CD4-positive, alpha-beta T cell treated with Interleukin-15 for 1 hour (primary cell): ENCODE measurements at places on chromosomes 13 and 19.

GRCh38 chr13:35672611-35673010, 196.1 kb upstream of the MAB21L1 start:
- no peak for DNase-seq

- no peak for DNase-seq
These were observed 11.2 kb downstream of the KDM4B start for GRCh38 chr19:4980067-4980466.

DNA sequence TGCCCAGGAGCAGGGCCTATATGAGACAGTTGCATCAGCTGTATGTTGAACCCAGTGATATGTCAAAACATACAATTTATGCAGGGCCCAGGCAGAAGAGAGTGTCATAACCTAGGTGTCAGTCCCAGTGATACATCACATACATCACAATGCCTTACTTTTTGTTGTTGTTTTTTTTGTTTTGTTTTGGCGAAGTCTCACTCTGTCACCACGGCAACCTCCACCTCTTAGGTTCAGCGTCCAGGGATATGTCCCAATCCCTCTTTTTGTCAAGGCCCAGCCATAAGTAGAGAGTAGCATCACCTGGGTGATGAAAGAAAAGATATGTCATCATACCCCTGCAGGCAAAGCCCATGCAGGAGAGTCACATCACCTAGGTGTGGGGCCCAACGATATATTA, 56.8 kb upstream of the ZNF730 start:
- no peak for DNase-seq

DNA sequence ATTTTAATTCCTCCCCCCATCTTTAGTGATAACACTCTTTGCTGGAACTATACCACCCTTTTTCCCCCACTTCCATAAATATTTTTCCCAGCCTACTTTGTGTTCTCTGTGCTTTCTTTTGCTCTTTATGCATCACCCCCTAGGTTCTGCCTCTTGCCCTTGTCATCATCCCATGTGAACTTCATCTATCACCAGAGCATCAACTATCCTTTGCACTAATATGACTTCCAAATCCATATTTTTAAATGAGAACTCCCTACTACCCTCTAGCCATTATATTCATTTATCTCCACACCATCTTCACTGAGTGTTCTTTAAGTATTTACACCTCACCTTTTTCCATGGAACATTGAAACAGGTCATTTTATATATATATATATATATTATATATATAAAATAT, 452.7 kb downstream of the FOXO1 start:
- no peak for DNase-seq

- peak; percentile 89 for DNase-seq
These were observed 3.1 kb upstream of the SPIB start for GRCh38 chr19:50415661-50416033.

DNA sequence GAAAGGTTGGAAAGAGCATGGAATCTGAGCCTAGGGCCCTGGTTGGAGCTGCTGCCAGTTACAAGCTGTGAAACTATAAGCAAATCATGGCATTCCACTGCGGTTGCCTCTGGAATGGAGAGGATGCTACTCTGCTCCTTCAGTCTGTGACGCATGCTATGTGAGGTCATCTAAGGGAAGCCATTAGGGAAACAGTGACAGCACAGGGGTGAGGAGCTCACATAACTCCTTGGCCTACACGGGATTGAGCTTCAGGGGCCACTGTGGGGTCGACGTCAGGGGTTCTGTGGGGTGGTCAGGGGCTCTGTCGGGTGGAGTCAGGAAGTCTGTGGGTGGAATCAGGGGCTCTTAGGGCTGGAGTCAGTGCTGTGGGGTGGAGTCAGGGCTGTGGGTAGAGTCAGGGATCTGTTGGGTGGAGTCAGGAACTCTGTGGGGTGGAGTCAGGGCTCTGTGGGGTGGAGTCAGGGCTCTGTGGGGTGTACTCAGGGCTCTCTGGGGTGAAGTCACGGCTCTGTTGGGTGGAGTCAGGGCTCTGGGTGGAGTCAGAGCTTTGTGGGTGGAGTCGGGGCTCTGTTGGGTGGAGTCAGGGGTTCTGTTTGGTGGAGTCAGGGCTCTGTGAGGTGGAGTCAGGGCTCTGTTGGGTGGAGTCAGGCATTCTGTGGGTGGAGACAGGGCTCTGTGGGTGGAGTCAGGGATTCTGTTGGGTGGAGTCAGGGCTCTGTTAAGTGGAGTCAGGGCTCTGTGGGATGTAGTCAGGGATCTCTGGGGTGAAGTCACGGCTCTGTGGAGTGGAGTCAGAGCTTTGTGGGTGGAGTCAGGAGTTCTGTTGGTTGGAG, 35.8 kb upstream of the MEDAG start:
- peak; percentile 43 for DNase-seq

DNA sequence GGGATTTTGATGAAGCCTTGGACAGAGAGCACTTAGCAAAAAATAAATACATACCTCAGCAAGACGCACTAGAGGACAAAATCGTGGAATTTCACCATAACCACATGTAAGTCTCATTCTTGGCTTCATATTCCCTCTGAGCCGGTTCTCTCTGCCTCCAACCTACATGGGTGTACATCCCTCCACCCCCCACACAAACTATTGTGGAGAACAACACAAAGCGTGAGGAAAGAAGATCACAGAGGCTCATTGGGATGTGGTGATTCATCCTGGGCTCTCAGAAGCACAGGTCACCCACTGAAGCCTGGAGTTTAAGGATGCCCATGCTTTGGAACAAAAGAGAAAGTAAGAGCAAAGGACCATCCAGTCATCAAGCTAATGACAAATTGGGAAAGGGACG, 192.2 kb downstream of the STK24 start:
- no peak for DNase-seq

DNA sequence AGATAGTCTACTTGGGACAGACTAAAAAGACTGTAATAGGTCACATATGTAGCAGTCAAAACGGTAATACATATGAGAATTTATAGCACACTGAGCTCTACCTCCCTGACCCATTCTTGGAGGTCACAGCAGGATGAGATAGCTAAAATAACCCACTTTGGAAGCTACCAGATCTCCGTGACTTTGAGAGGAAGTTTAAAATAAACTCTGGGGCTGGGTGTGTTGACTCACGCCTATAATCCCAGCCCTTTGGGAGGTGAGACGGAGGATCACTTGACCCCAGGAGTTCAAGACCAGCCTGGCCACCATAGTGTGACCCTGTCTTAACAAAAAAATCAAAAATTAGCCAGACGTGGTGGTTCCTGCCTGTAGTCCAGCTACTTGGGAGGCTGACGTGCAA, 45.3 kb downstream of the DHRS12 start:
- no peak for DNase-seq

- DNase-seq: no peak
These were observed 127.2 kb upstream of the TSC22D1 start for GRCh38 chr13:44703371-44703770.

GRCh38 chr19:34982275-34982674, 17.8 kb upstream of the GRAMD1A start:
- no peak for DNase-seq

- peak; percentile 83 for DNase-seq
These were observed 25.9 kb downstream of the GRIN2D start for GRCh38 chr19:48419158-48419920.

DNA sequence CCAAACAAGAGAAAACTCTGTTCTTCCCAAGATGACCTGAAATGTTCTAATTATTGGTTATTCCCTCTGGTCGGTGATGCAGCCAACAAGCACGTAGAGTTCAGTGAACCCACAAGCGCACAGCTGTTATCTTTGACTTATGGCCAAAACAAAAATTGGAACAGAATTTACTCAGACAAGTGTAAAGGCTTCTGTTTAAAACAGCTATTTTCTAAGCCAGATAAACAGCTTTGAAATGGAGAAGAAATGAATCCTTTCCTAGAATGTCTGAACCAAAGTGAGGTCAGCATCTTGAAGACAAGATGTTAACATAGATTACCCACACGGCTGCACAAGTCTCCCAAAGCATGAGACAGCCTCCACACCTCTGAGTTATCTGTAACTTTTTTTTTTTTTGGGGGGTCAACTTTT, 669.2 kb downstream of the DIAPH3 start:
- no peak for DNase-seq

GRCh38 chr13:33561627-33562026, 256.3 kb upstream of the RFC3 start:
- no peak for DNase-seq
